ENCODE measurements at places on chromosomes 4 and X. TPM values are rescaled to one million over a fixed set of nuclear protein-coding genes. Genes with fewer than 3 reads are reported as not detected.

DNA sequence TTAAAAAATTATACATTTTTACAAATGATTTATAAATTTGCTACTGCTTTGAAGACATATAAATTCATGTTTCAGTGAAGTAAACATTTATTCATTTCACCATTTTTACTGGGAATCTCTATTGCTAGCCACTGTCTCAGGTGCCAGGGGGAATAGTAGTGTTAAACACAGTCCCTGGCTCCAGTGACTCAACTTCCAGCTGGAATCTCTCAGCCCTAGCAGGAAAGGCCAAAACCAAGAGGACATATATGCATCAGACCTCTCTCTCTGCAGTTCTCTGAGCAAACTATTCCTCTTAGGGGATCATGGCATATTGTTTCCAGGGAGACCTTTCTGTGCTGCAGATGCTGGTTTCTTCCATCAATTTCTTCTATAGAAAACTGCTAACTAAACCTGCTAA lies 1009.0 kb upstream of the LCORL start:
- ATAC-seq, result no peak

ZAR1 gene
- total RNA-seq, result not detected

DNA sequence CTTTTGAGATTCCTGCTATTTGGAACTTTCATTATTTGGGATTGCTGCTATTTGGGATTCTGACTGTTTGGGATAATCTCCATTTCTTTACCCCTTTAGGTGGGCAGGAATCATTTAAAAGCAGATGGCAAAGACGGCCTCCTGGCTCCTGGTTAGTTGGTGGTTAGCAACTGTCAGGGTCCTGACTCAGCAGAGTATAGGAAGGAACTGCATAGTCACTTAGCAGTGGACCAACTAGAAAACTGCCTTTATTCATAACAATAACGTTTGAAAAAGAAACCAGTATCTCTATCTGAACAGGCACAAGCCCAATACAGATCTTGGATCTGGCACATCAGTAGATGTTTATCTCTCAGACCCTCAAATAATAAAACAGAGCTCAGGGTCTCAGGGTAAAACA lies 469.7 kb upstream of the FGF16 start:
- no peak for ATAC-seq

- no peak for ATAC-seq
Measured at GRCh38 chr4:181150191-181150590, 1093.0 kb upstream of the TENM3 start.

- no peak for ATAC-seq
Measured at GRCh38 chrX:17390419-17390850, 15.4 kb downstream of the NHS start.
